Activated effector memory CD4-positive, alpha-beta T cell treated with anti-CD3 and anti-CD28 coated beads, Interleukin-2, amount 50 U/mL, for 16 hours (primary cell): ENCODE measurements at places on chromosomes 1 and 21.

DNA sequence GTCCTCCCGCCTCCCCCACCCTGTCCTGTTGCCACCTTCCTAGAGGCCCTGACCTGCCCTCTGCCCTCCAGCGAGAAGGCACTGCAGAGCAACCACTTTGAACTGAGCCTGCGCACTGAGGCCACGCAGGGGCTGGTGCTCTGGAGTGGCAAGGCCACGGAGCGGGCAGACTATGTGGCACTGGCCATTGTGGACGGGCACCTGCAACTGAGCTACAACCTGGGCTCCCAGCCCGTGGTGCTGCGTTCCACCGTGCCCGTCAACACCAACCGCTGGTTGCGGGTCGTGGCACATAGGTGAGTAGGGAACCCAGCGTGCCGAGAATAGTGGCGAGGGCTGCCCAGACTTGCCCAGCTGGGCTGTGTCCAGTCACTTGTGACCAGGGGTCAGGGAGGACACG, 20.4 kb downstream of the RNF223 start:
- DNase-seq = no peak

- DNase-seq = no peak
Measured at GRCh38 chr1:12309783-12310742, 80.2 kb downstream of the VPS13D start.

- no peak for DNase-seq
Measured at GRCh38 chr1:230825761-230826160, 42.6 kb downstream of the C1orf198 start.

DNA sequence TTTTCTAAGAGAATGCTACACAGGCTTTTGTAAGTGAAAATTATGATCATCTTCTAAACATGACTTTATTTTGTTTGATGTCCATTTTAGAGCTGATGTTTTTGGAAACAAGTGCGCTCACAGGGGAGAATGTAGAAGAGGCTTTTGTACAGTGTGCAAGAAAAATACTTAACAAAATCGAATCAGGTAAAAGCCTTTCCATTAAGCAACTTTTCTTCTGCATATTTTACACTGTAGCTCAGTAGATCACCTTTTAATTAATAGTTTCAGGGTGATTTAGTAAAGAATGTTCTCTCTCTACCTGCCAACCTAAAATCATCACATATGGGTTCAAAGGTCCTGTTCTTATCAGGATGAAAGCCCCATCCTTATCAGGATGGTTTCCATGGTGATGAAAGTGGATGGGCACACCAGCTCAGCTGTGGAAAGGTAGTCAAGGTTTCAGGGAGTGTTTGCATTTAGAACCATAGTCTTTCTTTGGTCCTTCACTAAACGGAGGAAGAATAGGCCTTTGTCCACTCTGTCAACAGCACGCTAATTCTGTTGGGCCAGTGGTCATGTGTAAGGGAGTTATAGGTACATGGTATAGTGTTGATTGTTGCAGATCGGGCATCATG, 28.1 kb downstream of the RAB4A start:
- no peak for DNase-seq

- peak; percentile 58 for DNase-seq
Measured at GRCh38 chr1:47187231-47187925, 2.5 kb downstream of the PDZK1IP1 start.

DNA sequence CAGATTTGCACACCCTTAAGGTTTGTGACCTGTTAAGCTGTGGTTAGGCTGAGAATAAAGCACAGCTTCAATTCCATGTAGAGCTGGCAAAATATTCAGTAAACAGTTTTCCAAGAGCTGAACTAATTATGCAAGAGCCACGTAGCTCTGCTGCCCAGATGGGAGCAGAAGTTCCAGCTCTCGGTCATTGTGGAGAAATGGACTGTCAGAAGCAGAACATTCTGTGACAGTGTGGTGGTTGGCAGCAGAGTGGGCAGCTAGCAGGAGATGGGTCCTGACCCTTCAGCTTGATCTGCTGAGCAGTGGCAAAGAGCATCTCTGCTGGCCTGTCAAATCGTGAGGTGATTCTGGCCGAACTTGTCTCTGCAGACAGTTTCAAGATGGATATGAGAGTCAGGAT, 23.2 kb downstream of the RHOU start:
- DNase-seq = no peak

DNA sequence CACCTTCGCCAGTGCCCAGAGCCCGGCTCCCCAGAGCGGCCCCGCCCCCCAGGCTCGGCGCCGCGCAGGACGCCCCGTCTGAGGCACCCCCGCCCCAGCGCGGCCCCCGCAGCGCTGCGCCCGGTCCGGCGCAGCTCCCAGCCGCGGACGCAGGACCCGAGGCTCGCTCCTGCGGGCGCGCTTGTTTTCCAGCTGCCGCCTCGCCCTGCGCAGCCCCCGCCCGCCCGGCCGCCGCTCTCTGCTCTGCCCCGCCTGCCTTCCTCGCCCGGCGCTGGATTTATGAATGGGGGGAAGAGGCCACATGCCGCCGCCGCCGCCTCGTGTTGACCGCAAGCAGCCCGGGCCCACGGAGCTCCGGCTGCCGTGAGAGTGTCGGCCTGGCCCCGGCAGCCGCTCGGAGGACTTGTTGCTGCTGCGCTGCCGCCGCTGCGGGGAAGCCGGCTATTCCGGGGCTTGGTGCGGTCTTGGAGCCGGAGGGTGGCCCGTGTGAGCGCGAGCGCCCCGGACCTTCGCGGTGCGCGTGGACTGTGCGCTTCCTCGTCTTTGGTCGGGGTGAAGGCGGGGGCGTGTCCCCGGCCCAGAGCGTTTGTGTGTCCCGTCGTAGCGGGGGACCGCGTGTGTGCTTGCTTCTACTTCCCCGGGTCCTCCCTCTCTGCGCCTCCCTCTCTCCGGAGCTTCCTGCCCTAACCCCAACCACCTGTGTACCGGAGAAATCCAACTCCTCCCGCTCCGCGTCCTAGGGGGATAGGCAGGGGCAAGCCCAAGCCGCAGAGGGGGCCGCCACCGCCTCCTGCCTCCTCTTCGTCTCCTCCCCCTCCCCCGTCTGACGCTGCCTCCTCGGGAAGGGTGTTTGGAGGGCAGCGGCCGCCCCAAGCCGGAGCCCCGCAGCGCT, 736 bp downstream of the KCNC4 start:
- peak; percentile 84 for DNase-seq

- no peak for DNase-seq
Measured at GRCh38 chr1:28437924-28438699, 67.7 kb upstream of the RCC1 start.

DNA sequence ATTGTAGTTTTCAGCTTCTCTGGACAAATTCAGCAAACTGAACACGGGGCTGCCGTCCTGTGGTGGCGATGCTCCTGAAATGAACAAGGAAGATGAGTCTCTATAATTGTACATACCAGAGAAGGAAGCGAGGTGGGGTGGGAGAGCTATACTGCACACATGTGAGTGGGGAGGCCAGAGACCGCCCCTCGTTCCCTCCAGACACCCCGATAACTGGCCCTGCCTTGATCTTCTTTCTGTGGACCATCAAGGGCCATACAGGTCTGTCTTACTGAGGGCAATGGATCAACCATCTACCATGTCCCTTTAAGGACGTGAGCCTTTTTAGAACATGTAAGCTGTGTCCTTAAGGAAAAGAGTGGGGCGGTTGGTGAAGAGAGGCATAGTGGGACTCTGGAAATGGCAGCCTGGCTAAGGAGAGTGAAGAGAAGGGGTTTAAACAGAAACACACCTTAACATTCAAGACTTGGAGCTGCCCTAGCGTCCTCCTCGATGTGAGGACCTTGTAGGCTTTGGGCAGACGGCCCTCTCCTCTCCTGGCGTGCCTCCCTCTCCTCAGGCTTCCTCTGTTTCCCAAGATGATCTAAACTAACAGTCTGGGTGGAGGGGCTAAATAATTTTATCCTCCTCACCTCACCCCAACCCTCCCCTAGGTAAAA, 5.8 kb downstream of the PLEKHO1 start:
- DNase-seq = no peak

GRCh38 chr1:172219966-172220365, 200.5 kb upstream of the C1orf105 start:
- DNase-seq = no peak

- DNase-seq = no peak
Measured at GRCh38 chr1:61051443-61051718, 31.0 kb upstream of the NFIA start.

DNA sequence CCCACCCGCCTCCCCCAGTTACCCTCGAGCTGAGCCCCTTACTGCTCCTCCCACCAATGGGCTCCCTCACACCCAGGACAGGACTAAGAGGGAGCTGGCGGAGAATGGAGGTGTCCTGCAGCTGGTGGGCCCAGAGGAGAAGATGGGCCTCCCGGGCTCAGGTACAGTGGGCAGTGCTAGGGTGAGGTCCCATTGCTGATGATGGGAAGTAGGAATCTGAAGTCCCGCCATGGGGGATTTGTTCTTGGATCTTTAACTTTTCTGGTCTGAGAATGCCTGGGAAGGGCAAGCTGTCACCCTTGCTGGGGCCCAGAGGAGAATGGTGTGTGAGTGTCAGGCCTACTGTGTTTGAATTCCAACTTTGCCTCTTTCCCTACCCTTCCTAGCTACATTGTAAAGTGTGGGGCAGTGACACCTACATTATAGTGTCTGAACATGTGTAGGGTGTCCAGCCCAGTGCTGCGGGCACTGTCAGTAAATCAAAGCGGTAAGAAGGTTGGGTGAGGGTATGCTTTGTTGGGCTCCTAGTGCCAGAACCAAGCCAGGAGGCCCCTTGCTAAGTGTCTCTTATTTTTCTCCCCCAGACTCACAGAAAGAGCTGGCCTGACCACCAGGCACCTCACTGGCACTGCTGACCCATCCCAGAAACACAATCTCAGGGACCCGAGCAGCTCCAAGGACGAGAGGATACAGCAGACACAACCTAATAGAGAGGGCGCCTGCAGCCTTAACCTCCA, 44.7 kb downstream of the YARS1 start:
- DNase-seq = no peak

GRCh38 chr1:61337037-61337436, 254.7 kb downstream of the NFIA start:
- no peak for DNase-seq

DNA sequence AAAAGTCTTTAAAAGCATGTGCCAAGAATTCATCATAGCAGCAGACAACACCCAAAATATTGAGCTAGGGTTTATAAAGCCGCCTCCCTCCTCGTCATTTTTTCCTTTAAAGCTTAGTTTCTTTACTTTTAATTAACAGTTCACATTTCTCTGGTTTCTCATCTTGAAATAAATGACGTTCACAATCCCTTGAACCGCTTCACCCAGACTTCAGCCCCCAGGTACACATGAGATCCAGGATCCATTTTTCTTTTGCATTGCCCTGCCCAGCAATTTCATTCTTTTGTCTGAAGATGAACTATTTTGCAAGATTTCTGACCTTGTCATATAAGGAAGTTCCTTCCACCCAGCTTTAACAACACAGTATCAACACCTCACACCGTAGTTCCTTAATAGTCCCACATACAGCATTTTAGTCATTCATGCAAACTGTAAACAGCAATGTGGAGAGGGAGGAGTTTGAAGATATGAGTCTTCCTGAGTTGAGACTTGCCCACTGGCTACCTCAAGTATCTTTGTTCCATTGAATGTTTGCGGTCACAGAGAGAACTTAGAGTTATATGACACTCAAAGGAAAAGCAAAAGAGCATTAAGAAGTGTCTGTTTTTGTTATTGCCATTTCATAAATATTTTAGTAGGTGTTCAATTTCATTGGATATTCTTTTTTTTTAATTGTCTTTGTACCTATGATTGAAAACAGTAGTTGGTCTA, 35.3 kb upstream of the CACYBP start:
- DNase-seq = no peak

DNA sequence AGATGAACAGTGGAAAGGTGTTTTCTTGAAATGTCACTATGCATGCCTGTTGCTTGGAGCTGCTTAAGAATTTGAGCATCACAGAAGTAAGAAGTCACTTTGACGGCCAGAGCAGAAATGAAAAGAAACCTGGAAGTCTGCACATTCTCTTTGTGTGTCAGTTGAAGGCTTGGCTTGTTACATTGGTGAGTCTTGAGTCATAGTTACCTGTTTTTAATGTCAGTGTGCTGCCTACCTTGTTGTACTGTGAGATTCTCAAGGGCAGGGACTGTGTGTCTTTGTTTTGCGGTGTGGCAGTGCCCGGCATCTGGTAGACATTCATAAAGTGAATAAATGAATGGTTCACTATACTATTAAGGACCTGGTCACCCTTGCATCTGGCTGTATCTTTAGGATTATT, 9.9 kb downstream of the OTUD3 start:
- DNase-seq = no peak

- no peak for DNase-seq
Measured at GRCh38 chr1:32195972-32196823, 4.2 kb upstream of the CCDC28B start.

DNA sequence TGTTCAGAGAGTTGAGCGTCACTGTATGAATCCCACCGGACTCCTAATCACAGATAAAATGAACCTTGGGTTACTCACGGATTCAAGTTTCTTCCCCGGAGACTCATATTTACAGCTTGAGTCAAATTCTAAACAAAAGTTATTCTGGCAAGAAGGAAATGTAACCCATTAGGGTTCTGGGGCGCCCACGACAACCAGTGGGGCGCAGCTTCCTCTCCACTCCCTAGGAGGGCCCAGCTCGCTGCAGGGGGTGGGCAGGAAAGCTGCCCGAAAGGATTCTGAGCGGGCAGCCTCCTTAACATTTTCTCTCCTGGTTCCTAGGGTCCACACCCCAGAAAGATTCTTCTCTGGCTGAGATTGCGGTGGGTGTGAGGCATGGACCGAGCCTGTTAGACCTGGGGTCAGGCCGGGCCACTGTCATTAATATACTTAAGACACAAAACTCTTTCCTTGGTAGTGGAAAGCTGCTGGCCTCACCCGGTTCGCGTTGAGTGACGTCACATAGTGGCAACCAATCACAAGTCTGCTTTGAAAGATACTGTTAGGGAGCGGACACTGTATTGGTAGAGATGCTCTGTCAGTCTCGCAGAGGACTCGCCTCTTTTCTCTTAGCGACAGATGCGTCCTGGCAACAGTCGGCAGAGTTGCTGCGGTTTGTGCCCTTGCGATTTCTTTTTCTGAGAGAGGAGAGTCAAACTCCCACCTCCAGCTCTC, 13.6 kb upstream of the MCOLN3 start:
- DNase-seq = peak; percentile 89

- DNase-seq = no peak
Measured at GRCh38 chr1:22509815-22510214, 53.5 kb upstream of the EPHA8 start.

DNA sequence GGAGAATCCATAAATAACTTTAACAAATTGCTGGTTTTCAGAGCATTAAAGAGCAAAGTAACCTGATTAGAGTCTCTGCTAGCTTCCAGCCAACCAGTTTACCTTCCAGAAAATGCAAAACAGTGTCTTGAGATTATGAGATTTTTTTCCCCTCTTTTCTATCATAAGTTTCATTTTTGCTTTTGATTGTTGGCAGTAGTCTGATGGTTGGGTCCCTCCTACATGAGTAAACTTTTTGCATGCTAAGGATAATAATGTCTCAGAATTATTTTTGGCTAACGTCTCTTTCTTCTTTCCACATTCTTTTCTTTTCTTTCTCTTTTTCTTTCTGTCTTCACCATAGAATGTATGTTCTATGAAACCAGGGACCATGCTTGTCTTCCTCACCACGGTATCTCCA, 6.3 kb upstream of the ADAMTS5 start:
- no peak for DNase-seq

- DNase-seq = no peak
Measured at GRCh38 chr1:33168556-33169289, 13.1 kb downstream of the TRIM62 start.
